ENCODE measurements at places on chromosomes 3 and 15.

DNA sequence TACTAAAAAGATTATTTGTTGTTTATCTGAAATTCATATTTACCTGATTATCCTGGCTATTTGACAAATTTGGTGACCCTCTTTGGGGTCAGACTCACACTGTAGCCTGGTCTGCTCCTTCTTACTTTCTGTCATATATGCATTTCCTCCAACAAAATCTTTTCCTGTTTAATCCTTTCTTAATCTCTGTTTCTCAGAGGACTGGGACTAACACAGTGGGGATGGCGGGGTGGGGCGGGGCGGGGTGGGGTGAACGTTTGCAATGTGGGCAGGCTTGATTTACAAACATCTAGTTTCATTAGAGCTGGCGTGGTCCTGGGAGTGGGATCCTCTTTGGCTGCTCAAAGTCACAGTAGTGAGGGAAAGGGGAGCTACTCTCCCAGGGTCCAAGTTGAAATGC lies 35.3 kb upstream of the CDCP1 start:
- no peaks in the 10 kb centered on the region for H3K36me3 ChIP-seq
- H3K27ac ChIP-seq, result no peak overlapping the region
- DNase-seq, result no peak
- H3K4me3 ChIP-seq, result no peak overlapping the region
- no peaks in the 10 kb centered on the region for H3K27me3 ChIP-seq
- H3K4me1 ChIP-seq, result peaks cover 18% of the 10 kb centered on the region

GRCh38 chr15:40345867-40346578 lies 4.8 kb upstream of the PHGR1 start:
- no peak overlapping the region for H3K27ac ChIP-seq
- H3K4me3 ChIP-seq, result no peak overlapping the region
- no peaks in the 10 kb centered on the region for H3K27me3 ChIP-seq

GRCh38 chr3:58607816-58608215 lies 30.6 kb upstream of the FAM107A start:
- H3K4me1 ChIP-seq, result no peaks in the 10 kb centered on the region
- no peak overlapping the region for H3K4me3 ChIP-seq
- peaks cover 2% of the 10 kb centered on the region for H3K27me3 ChIP-seq
- no peaks in the 10 kb centered on the region for H3K36me3 ChIP-seq

DNA sequence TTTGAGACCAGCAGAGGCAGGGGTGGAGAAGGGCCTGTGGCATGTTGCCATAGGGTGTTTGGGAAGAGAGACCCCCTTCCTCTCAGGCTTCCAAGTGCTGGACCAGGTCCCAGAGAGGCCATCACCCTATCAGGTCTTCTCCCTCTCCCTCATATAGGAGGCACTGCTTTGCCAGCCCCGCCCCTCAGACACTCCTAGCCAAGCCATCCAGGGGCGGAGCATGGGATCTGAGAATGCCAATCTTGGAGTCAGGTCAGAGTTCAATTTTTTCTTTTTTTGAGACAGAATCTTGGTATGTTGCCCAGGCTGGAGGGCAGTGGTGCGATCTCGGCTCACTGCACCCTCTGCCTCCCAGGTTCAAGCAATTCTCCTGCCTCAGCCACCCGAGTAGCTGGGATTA lies 32.7 kb downstream of the CRABP1 start:
- no peak overlapping the region for H3K4me3 ChIP-seq
- H3K36me3 ChIP-seq, result no peaks in the 10 kb centered on the region
- DNase-seq, result no peak

DNA sequence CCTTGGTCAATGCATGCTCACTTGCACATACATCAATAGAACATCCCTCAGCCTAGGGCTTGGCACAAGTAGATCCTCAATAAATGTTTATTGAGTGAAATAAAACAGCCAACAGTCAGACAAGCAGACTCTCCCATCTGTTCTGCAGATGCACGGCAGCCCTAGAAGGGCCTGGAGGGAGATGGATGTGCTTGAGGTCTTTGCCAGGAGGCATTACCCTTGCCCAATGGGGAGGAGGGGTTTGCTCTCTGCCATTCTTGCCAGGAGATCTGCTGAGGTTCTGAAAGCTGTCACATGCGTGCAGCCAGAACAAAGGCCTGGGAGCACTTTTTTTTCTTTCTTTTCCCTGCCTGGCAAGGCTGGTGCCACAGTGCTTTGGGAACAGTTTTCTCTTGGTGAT lies 349.3 kb upstream of the THRB start:
- DNase-seq, result no peak
- no peaks in the 10 kb centered on the region for H3K27me3 ChIP-seq
- H3K36me3 ChIP-seq, result no peaks in the 10 kb centered on the region
- H3K4me1 ChIP-seq, result peaks cover 31% of the 10 kb centered on the region
- H3K4me3 ChIP-seq, result no peak overlapping the region

DNA sequence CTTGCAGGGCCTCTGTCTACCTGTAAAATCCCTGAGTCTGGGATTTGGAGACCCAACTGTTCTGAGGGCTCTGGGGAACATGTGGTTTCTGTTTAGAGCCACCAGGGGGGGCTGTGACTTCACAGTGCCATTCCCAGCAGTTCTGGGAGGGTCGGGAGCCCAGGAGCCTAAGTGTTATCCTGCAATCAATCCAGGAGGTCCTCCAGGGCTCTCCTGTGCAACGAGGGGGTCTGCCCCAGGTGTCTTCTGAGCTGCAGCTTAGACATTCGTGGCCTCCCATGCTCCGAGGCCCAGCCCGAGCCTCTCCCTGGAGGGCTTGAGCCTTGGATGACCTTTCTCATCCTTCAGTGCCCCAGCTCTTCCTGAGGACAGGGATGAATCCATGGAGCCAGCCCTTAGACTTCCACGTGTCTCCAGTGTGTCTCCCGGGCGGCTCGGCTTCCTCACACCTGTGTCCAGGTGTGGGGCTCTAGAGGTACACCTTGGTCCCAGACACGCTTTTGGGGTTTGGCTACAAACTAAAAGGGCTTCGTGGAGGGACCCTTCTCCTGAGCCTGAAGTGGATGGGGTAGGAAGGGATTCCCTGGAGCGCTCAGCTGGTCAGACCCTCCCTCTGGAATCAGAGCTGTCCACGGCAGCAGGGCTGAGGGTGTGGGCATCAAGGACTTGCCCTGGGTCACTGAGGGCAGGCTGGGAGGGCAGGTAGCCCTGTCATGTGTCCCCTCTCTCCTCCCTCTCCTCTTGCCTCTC lies 20.3 kb upstream of the ABTB1 start:
- H3K4me3 ChIP-seq, result no peak overlapping the region
- H3K27me3 ChIP-seq, result no peaks in the 10 kb centered on the region
- H3K27ac ChIP-seq, result no peak overlapping the region
